ENCODE measurements at places on chromosomes 16 and 17.
A peak's percentile ranks its signal among the peaks of the same experiment; 100 is the strongest.

- DNase-seq = no peak
Measured at GRCh38 chr16:50204453-50205108, 51.5 kb downstream of the TENT4B start.

GRCh38 chr17:47670064-47670463 lies 20.3 kb downstream of the KPNB1 start:
- no peak for DNase-seq

DNA sequence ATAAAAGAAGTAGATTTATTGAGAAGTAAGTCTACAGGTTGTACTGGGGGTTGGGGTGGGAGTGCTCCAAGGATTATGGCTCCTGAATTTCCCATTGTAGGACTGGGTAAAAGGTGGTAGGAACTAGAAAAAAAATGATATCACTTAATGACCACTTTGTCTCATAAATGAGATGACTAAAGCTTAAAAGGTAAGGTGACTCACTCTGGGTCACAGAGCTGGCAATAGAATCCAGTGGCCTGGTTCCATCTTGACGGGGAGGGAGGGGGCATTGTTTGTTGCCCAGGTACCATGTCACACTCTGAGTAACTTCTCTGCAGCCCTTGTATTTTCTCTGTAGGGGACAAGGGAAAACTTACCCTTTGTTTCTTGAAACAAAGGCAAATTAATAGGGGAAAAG lies 126.1 kb downstream of the PITPNC1 start:
- no peak for DNase-seq

DNA sequence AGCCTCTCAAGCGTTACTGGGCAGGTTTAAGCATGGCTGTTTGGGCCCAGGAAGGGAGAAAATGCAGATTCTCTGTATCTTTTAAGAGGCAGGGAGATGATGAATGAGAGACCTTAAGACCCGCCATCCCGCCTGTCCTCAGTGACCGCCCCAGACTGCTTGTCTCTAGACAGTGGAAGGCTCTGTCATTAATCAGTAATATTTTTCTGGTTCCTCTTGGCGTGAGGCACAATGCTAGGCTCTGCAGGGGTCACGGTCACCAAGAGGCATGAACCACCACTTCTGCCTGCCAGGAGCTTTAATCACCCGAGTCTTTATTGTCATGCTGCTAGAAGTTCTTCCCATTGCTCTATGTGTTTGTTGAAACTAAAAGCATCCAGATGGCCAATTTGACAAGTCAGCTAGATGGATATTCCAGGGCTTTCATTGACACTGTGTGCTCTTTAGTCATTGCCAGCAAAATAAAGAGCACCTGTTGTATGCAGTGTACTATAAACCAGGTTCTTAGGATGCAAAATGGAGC lies 3.2 kb downstream of the SLC6A2 start:
- DNase-seq = no peak

DNA sequence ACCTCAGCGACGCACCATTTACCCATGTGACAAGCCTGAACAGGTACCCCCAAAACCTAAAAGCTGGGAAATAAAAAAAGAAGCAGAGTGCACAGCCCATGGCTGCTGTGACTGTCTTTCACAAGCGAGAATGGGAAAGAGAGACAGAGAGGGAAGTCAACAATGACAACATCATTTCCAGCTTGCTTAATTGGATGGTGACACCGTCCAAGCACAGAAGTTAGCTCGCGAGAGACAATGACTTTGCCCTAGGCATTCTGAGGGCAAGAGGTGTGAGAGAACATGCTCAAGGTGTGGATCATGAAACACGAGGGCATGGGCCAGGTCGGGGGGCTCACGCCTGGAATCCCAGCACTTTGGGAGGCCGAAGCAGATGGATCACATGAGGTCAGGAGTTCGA lies 19.3 kb upstream of the NSMCE1 start:
- DNase-seq = no peak

- DNase-seq = no peak
Measured at GRCh38 chr17:61555127-61555566, 35.9 kb downstream of the NACA2 start.

GRCh38 chr17:81581758-81582157 lies 29.6 kb upstream of the FAAP100 start:
- DNase-seq = no peak

DNA sequence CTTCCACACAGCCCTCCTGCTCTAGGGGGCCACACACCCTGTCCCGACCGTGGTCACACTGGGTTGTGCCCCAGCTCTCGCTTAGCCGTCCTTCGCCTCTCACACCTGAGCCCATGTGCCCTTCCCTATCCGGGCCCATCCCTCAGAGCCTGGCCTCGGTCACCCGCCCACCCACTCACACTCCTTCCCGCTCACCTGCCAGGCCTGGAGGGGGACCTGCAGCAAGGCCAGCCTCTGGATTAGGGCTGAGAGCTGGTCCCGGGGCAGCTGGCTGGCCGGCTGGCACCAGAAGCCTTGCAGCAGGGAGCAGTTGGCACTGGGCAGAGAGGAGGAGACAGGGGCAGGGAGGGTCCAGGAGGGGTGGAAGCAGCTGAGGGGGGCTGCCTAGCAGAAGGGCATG lies 9.7 kb downstream of the RPUSD1 start:
- no peak for DNase-seq

DNA sequence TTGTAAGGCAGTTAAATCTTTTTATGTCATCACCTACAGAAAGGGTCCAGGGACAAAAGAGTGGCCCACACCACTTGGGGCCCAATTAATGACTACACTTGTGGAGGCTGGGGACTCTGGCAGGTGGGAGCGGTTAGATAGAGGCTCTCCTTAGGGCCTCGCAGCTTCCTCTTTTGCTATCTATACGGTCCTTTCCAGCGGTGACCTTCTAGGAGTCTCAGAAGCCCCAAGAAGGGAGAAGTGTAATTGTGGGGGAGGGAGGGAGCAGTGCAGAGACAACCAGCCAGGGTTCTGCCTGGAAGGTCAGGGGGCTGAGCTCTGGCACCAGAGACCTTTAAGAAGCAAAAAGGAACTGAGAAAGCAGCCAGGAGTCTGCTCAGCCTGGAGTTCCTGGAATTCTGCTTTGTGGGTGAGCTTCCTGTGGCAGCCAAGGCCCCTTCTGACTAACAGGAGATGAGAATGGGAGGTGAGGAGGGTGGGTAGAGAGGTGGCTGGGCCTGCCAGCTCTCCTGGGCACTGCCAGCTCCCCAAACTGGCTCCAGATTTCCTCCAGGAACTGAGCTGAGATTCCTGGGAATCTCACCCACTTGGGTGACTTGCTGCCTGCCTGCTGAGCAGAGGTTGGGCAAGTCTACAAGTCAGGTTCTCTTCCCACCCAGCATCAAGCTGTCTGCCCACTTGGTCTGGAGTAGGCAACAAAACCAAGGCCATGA lies 16.3 kb upstream of the MAP3K14 start:
- peak; percentile 25 for DNase-seq

- DNase-seq = no peak
Measured at GRCh38 chr17:71192039-71192555, 928.7 kb upstream of the SOX9 start.

DNA sequence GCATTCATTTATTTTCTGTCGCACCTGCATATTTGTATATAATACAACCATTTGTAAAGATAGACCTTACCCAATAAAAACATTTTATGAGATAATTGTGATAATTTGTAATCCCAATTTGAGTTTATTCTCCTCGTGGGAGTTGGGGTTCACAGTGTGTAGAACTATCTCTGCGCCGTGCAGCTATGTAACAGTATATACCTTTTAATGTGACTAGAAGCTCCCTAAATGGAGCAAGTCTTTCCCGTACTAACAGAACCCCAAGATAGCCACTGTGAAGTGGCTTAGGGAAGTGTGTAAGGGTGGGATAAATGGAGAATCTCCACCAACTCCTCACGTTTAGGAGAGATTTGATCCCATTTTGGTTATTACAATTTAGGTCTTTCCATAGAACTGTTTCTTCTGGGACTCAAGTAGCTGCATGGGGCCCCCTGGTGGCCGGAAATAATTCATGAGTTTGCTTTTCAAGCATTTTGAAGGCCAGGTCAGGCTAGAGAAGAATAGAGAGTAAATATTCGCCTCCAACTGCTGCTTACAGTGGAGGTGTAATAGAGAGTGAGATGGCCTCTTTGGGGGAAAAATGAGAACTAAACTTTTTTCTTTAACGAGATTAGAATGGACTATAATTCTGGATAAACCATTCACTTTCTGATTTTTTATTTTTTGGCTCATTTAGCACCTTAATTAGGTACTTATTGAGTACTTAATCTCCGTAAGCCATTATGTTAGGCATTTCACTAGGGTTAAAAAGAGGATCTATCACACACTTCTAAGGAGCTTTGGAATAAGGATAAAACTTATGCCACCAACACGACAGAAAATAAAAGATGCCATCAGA lies 4.5 kb downstream of the TMEM100 start:
- DNase-seq = peak; percentile 54

DNA sequence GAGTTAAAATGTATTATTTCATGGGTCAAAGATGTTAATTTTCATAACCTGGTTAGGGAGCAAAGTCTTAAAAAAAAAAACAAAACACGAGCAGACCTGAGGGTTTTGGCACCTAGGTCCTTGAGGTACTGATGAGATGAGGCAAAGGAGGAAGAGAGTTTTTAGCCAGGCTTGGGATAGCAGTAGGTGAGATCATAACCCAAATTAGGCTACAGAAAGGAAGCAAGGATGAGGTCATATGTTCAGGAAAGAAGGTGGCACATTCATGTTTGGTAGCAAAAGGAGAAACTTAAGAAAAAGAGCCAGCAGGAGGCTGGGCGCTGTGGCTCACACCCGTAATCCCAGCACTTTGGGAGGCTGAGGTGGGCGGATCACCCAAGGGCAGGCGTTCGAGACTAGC lies 2.8 kb downstream of the ATXN1L start:
- no peak for DNase-seq

DNA sequence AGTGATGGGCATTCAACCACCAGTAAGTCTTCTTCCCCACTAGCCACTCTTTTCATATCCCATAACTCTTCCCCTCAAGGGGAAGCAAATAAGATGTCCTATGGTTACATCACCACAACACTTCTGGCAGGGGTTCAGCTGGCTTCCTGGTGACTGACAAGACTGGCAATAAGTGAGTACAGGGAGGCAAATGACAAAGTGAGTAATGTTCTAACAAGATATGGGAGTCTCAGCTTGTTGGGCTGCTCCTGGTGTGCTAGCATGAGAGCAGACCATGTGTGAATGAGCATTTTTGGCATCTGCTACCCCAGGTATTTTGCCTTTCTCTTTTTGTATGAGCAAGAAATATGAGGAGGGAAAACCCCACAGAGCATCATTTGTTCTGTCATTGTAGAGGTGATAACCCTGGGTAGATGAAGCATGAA lies 9.9 kb downstream of the TMIGD1 start:
- peak; percentile 19 for DNase-seq

DNA sequence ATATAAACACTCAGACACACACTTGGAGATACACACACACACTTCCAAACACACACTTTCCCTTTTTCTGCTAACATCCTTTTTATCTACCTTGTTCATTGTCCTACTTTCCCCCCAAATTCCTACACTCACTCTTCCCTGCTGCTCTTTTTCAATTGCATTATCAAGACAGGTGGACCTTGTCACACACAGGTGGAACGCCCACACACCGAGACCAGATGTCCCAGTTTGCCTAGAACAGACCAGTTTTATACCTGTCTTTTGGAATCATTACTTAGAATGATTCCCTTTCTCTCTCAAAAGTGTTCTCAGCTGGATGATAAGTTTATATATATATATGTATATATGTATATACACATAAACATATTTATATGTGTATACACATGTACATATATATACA lies 50.7 kb upstream of the ARHGAP44 start:
- no peak for DNase-seq

DNA sequence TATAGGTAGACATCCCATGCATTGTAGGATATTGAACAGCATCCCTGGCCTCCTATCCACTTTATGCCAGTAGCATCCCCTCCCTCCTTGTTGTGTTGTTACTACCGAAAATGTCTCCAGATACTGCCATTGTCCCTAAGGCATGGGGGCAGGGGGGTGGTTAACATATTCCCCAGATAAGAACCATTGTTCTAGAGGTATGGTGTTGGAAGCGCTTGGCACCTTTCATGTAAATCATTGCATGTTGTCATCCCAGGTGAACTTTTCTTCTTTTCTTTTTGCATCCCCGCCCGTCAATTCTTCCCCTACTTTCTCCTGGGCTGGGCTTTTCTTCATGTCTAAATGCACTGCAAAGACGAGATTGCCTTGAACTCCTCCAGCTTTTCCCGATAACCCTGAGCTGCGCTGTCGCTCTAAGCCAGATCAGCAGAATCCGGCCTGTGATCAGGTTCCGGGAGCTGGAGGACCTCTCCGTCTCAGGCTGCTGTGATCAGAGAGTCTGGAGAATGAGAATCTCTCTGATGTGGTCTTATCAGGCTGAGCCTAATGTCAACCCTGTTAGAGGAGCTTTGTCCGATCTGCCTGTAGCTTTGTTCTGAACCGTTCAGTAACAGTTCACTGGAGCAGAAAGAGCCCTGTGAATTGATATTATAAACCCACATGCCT lies 76.2 kb downstream of the RBFOX1 start:
- DNase-seq = no peak

DNA sequence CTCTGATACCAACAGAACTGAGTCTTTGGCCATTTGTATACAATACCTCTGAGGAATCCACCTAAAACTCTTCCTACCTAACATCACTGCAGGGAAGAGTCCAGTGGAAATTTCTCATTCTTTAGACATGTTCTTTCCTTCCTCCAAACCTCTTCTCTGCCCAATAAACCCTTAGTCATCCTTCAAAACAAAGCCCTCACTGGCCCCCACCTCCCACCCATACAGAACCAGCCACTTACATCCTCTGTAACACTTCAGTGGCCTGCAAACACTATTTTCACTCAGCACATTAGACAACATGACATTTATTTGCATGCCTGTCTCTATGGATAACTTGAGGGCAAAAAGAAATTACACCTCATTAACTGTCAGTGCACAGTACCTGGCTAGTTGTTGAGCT lies 200.3 kb upstream of the NOG start:
- DNase-seq = no peak

DNA sequence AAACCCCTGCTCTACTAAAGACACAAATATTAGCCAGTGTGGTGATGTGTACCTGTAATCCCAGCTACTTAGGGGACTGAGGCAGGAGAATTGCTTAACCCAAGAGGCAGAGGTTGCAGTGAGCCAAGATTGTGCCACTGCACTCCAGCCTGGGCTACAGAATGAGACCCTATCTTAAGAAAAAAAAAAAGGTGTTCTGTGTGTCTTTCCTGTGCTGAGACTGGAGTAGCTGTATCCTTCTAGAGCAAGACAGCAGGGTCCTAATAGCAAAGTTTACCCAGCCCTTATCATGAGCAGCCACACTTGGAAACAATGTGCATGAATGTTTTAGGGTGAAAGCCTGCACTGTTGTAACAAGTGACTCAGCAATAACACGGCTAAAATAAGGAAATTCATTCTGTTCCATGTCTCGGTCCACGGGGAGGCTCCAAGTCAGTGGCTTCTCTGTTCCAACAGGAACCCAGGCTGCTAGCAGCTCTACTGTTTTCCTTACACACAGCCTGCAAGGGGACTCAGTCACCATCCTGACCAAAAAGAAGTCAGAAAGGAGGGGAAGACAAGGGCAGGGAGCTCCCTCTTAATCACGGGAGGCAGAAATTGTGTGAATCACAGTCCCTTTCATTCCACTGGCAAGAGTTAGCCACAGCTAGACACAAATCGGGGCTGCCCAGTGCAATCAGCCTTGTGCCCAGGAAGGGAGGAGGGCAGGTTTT lies 7.1 kb upstream of the SLC5A11 start:
- no peak for DNase-seq

All from CD4-positive, alpha-beta T cell treated with Interleukin-1 beta for 1 hour (primary cell).